CD4-positive, alpha-beta memory T cell (primary cell): ENCODE measurements at places on chromosomes 3 and 15.

DNA sequence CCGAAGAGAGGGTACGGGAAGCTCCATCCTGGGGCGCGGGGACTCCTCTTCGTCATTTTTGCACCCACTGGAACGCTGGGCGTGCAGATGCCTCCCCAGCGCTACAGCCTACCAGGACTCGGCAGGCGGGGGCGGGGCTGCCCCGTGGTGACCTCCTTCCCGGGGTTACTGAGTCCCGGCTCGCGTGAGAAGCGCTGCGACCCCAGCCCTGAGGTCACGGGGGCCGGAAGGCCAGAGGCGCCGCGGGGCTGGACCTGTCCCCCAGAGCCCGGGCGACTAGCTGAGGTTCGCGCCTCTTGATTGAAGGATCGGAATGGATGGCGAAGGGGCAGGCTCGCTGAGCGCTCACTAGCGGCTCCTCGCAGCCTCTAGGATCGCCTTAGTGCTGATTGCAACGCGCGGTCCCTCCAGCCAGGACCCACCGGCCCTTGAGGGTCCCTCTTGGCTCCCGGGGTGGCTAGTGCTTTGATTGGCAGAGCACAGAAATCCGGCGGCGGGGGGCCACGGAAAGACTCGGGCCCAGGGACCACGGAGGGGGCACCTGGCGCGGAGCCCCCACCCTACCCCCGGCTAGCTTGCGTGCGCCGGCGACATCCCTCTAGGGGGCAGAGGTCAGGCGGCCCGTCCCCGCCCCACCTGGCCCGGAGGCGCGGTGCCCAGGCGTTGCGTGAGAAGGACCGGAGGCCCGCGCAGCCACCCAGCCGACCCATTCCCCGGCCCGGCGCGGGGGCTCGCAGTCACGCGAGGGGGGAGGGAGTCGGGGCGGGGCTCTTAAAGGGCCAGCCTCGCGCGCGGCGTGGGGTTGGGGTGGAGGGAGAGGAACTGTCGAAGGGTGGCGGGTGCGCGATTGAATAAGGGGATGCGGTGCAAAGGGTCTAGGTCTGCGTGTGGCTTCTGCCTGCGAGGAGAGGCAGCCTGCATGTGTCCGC is 781 bp upstream of the CYP1A1 start:
- DNase-seq = peak; percentile 65

- DNase-seq = no peak
Observed at GRCh38 chr3:153963012-153963411, 158.2 kb upstream of the ARHGEF26 start.

DNA sequence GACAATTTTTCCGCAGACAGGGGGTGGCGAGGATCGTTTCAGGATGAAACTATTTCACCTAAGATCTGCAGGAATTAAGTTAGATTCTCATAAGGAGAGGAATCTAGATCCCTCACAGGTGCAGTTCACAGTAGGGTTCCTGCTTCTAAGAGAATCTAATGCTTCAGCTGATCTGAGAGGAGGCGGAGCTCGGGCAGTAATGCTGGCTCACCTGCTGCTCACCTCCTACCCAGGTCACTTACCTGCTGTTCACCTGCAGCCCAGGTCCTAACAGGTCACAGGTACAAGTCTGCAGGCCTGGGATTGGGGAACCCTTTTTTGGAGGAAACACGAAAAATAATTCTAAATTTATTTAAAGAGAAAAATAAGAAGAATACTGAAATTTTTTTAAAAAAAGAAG is 406.8 kb downstream of the MCTP2 start:
- no peak for DNase-seq

DNA sequence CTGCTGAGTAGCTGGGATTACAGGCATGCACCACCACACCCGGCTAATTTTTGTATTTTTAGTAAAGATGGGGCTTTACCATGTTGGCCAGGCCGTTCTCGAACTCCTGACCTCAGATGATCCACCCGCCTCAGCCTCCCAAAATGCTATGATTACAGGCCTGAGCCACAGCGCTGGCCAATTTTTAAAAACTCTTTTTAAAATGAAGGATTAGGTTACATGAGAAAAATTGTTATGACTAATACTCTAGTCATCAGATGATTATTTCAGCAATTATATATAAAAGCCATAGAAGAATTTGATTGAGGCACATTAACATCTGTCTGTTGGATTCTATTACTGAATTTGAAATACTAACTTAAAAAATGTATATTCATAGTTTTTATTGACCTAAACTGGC is 134.1 kb upstream of the MNS1 start:
- DNase-seq = no peak

GRCh38 chr3:17670749-17671148 is 71.7 kb downstream of the TBC1D5 start:
- no peak for DNase-seq

DNA sequence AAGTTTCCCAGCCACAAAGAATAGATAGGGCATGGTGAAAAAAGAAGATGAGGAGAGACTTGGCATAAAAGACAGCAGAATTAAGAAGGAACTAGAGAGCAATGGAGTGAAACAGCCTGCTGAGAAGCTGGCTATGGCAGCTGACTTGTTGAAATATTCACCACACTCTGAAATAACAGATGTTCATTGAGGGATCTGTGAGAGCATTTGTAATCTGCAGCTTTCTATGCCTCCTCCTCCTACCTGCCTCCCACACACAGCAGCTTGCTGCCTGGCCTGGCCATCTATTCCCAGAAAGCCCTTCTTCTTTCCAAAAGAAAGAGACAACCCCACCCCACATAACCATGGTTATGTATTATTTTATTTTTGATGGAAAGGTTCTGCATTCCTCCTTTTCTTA is 303.9 kb downstream of the GAP43 start:
- no peak for DNase-seq

DNA sequence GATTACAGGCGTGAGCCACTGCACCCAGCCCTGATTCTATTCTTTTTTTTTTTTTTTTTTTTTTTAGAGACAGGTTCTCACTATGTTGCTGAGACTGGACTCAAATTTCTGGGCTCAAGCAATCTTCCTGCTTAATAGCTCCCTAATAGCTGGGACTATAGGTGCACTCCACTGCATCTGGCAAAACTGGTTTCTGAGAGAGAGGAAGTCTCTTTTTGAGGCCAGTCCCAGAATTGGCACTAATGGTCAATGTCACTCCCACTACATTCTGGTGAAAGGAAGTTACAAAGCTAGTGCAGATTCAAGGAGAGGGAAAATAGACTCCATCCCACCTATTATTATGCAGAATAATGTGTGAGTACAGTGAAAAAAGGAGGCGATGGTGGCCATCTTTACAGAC is 5.8 kb upstream of the TGFBR2 start:
- no peak for DNase-seq

DNA sequence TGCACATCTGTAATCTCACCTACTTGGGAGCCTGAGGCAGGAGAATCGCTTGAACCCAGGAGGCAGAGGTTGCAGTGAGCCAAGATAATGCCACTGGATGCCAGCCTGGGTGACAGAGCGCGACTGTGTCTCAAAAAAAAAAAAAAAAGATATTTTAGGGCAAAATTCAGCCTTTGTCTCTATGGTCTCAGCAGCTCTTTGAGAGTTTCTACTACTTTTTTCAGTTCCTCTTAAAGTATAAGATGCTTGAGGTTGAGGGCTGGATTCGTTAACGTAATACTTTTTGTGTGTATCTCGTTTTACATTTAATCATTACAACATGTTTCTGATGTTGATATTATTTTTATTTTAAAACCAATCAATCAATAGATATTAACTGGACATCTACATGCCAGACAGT is 381.2 kb upstream of the TBL1XR1 start:
- no peak for DNase-seq

DNA sequence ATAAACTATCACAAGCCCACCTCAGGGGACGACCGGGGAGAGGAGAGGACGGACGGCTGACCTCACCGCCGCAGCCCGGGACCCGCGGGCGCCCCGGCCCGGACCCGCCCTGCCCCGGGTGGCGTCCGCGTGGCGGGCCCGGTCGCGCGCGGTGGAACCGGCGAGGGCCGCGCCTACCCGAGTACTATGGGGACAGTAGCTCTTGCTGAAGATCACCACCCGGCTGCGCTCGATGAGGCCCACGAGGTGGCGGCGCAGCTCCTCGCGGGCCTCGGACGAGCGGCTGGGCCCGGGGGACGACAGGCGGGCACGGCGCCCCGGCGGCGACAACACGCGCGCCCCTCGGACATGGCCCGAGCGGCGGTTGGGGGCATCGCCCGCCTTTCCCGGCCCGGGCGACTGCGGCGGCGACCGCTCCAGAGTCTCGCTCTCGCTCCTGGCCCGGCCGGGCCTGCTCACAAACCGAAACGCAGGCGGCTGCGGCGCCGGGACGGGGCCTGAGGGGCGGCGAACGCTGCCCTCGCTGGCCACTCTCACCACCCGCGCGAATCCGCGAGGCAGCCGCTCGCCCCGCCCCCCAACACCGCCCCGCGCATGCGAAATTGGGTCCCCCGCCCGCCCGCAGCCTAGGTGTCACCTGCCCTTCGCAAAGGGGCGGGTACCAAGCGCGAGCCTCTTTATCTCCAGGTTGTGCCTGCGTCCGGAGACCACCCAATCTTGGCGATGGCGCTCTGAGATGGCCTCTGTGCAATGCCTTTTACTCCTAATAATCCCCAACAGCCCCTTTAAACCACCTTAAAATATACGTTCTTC is at the start of gene TXNRD3:
Gene TXNRD3 (minus strand): TSS at position 554 of the 813 bp plus-strand sequence.
- peak; percentile 48 for DNase-seq
